ENCODE measurements at places on chromosomes 11 and 22. TPM values are rescaled to one million over a fixed set of nuclear protein-coding genes. Genes with fewer than 3 reads are reported as not detected.

- no peak for DNase-seq
Measured at GRCh38 chr22:43500792-43501785, 89.3 kb downstream of the MPPED1 start.

GRCh38 chr22:38964989-38965388 is 7.6 kb downstream of the APOBEC3A start:
- no peak for DNase-seq

DNA sequence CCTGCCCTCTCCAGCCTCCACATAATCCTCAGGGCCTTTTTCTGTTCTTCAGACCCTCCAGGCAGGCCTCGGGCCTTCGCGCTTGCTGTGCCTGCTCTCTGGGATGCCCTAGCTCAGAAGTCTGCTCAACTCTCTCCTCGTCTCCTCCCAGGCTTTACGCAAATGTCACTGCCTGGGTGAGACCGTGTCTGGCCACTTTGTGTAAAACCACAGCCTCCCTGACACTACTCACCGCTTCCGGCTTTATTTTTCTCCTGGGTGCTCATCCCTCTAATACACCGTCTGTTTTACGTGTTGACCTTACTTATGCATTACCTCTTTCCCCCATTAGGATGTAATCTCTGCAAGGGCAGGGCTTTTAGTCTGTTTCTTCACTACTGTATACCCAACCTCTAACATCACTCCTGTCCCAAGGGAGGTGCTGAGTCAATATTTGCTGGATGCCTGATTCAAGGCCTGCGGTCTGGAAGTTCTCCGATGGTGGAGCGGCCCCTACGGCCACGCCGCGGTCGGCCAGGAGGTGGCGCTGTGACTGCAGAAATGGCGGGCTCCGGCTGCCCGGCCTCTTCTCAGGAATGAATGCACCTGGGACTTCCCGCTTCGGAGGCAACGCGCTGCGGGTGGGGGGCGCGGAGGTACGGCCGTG is 58.2 kb upstream of the THY1 start:
- DNase-seq: peak; percentile 42

DNA sequence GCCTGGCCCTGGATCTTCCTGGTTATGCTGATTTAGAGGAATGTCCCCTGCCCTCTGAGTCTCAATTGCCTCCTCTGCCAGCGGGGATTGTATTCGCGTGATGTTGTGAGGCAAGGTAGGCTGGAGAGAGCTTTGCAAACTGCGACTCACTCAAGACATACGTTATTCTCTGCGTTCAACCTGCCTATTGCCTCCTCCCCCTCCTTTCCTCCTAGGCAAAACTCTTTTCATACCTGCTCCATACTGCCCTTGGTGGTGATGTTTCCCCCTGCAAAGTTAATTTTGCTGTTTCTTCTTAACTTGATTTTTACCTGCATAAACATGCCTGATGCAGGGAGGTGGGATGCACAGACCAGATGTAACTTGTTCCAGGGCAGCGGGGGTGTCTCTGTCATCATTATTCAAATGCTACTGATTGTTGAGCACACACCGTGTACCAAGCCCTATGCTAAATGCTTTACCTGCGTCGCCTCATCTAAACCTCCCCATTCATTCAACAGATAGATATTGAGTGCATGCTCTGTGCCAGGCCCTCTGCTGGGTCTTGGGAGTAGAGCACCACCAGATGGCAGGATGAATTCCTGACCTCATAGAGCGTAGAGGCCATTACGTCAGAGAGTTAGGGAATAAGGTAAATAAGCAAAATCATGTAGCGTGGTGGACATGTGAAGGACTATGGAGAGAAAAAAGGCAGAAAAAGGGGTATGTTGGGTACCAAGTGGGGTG is 29.0 kb downstream of the SGSM1 start:
- no peak for DNase-seq

DNA sequence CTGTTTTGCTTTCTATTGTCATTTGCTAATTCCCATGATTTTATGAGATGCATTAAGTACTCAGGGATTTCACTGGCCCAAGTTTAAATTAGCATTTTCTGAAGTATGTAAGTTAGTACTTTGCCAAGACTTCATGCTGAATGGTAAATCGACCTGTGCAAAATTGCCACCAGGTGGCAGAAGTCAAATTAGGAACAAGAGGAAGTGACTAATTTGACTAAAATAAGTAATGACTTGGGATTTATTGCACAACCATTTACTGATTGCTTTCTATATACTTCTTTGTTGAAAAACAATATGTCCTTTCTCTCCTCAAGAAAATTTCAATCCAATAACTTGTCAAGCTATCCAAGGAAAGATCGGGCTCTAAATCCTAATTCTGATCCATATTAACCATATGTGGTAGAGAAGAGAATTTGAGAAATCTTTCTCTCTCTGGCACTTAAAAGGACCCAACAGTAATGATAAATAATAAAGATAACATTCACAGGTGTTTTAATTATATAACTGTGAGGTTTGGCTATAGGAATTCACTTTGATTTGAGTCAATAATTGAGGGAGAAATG is 253.7 kb upstream of the CHORDC1 start:
- DNase-seq: peak; percentile 19

DNA sequence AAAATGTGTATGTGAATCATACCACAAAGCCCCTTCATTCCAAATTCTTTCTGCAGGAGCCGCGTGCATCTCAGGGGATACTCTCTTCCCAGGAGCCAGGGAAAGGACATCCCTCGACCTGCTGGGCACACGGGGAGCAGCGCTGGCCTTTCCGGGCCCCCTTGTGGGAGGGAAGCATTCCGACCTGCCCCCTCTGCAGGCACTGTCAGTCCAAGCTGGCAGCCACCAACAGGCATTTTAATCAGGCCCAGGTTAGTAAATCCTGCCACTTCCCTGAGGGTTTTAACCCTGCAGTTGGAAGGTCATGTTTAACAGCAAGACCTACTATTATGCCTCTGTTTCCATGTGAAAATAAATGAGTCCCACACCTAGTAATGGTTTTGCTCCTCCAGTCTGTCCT is 391.5 kb downstream of the SHANK2 start:
- DNase-seq: no peak

- peak; percentile 61 for DNase-seq
Measured at GRCh38 chr11:129728581-129728980, 87.1 kb upstream of the TMEM45B start.

DNA sequence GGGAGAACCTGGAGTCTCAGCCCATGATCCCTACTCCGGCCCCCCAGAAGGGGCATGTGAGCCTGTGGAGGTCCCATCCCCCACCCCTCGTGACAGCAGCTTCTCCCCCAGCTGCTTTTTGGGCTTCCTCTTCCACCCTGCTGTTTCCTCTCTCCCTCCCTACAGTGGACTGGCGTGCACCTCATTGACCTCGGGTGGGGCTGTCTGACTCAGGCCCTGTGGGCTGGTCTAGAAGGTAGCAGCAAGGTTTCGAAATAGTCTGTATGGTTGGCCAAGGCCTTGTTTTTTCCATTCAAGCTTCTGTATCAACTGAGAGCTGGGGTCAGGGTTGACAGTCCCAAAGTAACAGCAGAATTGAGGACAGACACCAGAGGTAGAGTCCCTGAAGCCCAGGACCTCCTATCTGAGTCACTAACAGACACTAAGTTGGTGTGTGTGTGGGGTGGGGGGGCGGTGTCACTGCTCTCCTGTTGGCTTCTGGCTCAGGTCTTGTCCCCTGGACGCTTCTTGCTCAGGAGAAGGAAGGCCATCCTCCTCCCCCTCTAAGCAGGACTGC is 7.7 kb downstream of the SLC37A2 start:
- DNase-seq: no peak

- no peak for DNase-seq
Measured at GRCh38 chr11:24885580-24886173, 388.8 kb downstream of the LUZP2 start.

Gene CSNK2A3
- polyA plus RNA-seq: 2.3 TPM

Gene OR6T1
- polyA plus RNA-seq: not detected

Data from renal cortex interstitium (tissue), 15 donors.